Hippocampal formation (tissue), 2 donors: ENCODE measurements at places on chromosomes 1 and 21.

- DNase-seq, result no peak
Measured at GRCh38 chr1:1911350-1912041, 3.6 kb upstream of the CALML6 start.

DNA sequence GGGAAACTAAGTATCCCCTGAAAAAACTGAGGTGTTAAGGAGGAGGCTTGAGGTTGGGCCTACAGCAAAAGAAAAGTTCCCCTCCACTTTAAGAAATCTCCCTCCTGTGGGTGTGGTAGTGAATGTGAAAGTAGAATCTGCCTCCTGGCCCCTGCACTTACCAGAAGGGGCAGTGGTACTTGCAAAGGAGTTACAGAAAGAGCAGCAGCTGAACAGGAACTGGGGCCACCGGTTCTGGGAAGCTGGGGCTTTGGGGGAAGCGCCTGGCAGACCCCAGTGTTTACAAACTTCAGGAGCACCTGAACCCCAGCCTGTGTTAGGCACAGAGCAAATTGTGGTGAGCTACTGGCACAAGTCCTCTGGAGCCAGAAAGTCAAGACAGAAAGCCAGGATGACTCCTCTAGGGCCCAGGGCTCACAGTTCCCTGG is 250.2 kb upstream of the FGGY start:
- DNase-seq, result no peak

- peak; percentile 54 for DNase-seq
Measured at GRCh38 chr1:151611288-151611790, 511 bp upstream of the SNX27 start.

GRCh38 chr1:78289603-78290002 is 201.2 kb upstream of the PTGFR start:
- DNase-seq, result no peak

- DNase-seq, result no peak
Measured at GRCh38 chr1:47812904-47813514, 184.2 kb downstream of the TRABD2B start.

DNA sequence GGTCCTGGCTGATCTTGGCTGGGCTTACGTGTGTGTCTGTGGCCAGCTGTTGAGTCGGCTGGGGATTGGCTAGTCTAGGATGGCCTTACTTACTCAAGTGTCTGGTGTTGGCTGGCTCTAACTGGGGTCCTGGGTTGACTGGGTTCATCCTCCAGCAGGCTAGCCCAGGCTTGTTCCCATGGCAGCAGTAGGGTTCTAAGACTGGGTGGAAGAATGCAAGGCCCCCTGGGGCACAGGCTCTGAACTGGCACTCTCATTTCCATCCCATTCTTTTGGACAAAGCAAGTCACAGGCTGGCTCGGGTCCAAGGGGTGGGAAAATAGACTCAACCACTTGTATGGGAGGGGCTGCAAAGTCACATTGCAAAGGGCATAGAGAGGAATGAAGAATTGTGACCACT is 7.9 kb upstream of the OPRD1 start:
- no peak for DNase-seq

DNA sequence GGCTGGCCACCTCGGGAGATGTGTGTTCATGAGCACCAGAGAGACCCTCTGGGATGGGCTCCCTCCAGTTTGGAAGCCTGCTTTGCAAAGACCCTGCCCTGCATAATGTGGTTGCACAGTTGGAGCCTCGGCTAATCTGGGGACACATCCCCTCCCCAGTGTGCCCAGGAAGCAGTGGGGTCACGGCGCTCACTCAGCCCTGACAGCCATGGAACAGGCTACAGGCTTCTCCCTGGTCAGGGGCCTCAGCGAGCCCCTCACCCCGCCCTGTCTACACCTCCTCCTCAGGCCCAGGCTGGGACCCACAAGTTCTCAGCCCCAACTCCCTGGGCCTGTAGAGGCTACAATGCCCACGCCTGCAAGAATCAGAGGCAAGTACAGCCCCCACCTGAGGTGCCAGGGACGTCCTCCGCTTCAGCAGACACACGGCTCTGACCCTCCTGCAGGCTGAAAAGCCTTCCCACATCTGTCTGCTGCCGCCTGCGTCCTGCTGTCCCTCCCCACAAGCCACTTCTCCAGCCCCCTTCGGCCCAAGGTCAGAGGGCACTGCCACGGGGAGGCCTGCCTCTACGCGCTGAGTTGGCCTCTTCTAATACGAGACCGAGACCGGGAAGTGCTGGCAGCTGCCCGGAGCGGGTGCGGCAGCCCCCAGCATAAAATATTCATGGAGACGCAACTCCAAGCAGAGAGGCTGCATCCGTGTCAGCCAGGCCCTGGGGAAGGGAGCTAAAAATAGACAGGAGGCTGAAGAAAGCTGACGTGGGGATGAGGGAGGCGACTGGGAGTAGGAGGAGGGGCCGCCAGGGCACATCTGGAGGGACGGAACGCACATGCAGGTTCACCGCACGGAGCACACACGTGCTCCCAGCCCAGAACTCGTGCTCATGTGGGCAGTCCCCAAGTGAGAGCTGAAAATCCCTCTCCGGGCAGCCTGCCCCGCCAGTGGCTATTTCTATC is 15.2 kb upstream of the GPR153 start:
- DNase-seq, result no peak

GRCh38 chr1:238660849-238661248 is 725.5 kb upstream of the CHRM3 start:
- DNase-seq, result no peak

DNA sequence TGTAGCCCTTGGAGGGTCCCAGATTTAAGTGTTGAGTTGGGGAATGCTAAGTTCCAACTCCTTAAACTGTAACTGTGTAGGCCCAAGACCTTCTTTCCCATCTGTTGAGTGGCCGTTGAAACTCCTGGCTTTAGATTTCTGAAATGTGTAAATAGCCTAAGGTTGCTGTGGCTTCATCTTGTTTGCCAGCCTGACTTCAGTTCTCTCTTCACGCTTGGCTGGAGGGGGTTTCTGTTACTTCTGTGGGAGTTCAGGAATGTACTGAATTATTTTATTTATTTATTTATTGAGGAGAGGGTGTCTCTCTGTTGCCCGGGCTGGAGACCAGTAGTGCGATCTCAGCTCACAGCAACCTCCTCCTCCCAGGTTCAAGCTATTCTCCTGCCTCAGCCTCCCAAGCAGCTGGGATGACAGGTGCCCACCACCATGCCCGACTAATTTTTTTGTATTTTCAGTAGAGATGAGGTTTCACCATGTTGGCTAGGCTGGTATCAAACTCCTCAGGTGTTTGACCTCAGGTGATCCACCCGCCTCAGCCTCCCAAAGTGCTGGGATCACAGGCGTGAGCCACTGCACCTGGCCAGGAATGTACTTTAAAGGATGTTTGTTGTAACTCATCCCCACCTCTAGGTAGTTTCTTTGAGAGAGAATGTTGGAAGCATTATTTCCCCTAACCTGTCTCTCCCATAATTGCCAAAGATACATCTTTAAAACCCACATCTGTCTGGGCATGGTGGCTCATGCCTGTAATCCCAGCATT is 5.9 kb downstream of the TTC39A start:
- DNase-seq, result no peak

- no peak for DNase-seq
Measured at GRCh38 chr1:88612292-88612691, 71.8 kb upstream of the PKN2 start.

DNA sequence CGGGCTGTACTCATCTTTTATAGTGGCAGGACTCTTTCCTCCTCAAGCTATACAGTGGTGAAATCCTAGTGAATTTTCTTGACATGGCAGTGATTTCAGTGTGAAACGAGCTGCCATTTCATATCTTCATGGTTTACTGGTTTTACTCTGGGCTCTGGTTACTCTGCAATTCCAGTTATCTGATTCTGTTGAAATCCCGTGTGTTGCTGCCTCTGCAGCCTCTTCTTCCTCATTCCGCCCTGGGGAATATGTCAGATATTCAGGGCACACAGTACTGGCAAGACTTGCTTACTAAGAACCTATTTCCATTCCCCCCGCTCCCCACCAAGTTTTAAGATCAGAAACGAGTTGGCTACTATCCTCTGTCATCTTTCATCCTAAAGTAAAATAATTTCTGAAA is 7.9 kb upstream of the OR2B11 start:
- no peak for DNase-seq

DNA sequence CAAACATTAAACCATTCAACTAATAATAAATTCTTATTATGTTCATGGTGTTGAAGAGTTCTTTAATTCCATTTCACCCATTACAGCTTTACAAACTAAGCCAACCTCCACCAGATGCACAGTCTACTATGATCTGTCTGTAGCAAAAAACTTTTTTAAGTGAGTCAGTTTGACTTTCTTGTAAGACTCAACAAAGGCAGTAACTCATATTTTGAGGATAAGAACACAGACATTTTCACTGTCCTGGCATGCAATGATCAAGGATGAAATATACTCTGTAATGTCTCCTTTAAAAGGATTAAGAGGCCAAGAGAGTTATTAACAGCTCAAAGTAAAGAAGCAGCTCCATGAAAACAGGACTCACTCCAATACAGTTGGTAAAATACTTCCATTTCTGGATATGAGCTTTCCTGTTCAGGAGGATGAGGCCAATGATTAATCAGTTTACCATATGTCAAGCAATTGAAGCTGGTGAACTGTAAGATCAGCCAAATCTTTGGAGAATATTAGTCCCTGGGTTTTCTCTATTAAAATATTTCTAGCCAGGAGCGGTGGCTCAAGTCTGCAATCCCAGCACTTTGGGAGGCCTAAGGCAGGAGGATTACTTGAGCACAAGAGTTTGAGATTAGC is 20.6 kb downstream of the XKR8 start:
- DNase-seq, result no peak

- no peak for DNase-seq
Measured at GRCh38 chr1:54464031-54464476, 57.9 kb upstream of the SSBP3 start.

DNA sequence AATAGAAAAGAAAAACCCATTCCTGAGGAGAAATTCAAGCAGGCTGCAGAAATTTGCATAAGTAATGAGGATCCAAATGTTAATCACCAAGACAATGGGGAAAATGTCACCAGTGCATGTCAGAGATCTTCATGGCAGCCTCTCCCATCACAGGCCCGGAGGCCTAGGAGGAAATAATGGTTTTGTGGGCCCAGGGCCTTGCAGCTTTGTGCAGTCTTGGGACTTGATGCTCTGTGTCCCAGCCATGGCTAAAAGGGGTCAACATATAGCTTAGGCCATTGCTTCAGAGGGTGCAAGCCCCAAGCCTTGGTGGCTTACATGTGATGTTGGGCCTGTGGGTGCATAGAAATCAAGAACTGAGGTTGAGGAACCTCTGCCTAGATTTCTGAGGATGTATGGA is 22.7 kb downstream of the RAB3GAP2 start:
- DNase-seq, result no peak

DNA sequence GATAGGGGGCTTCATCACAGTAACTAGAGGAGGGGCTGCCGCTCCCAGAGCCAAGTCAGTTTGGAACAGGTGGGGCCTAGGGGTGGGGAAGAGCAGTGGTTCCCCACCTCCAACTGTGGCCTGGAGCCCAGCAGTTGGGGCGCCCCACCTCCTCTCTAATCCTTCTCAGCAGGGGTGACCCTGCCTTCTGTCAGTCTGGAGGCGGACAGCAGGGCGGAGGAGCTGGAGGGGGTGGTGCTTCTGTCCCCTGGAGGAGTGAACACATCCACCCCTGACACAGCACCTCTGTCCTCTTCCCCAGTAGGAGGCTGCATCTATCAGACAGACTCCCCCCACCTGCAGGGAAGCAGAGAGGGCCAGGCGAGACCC is 73.8 kb downstream of the MRPL37 start:
- DNase-seq, result no peak

DNA sequence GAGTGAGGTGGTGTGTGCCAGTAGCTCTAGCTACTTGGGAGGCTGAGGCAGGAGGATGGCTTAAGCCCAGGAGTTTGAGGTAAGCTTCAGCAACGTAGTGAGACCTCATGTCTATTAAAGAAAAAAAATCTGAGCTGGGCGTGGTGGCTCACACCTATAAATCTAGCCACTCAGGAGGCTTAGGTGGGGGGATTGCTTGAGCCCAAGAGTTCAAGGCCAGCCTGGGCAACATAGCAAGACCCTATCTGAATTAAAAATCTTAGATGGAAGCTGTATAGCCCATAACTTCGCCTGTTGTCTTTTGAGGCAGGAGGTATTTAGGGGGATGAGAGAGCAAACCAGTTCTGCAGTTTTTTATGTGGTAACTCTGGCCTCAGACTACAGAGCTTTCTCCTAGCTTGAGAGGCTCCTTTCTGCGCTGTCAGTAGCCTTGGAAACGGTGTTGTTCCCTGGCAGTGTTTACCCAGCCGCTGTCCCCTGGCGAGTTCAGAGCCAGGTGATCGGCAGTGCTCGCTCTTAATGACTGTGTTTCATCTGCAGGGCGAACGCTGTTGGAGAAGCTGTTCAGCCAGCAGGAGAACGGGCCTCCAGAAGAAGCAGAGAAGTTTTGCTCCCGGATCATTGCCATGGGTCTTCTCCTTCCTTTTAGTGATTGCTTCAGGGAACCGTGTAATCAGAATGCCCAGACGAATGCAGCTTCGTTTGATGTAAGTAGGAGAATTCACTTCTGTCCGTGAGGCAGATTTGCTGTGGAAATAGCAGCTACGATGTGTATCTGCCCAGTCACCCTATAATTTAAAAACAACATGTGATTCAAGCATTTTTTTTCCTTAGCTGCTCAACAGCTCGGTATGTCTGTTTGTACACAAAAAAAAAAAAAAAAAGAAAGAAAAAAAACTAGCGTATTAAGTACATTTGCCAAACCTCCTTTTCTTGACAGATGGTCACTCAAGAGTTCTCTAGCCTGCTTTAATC is 31.2 kb downstream of the FMN2 start:
- peak; percentile 48 for DNase-seq

DNA sequence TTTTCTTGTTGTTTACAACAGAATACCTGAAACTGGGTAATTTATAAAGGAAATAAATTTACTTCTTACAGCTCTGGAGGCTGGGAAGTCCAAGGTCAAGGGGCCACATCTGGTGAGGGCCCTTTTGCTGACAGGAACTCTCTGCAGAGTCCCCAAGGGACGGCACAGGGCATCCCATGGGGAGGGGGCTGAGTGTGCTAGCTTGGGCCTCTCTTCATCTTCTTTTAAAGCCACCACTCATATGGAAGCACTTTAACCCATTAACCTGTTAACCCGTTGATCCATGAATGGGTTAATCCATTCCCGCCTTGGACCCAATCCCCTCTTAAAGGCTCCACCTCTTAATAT is 76.3 kb downstream of the OBSCN start:
- DNase-seq, result no peak

GRCh38 chr1:245074232-245074747 is 80.5 kb upstream of the KIF26B start:
- DNase-seq, result no peak

- peak; percentile 23 for DNase-seq
Measured at GRCh38 chr1:17630048-17630830, 90.7 kb downstream of the ARHGEF10L start.

GRCh38 chr1:25503551-25504426 is 39.6 kb upstream of the LDLRAP1 start:
- no peak for DNase-seq

DNA sequence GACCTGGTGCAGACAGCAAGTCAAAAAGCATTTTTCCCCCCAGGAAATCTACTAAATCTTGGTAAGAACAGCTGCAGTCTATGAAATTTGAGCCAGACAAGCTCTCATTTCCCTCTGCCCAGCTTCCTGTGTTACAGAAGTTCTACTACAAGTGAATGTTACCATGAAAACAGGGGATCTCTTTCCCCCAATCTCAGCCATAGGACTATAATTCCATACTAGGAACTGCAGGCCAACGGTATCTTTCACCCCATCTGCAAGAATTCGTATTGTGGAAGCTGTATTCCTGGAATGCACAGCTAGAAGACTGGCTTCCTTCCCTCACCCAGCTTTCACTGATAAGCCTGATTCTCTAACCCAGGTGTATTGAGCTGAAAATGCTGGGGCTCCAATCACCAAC is 1655.4 kb downstream of the BRINP3 start:
- DNase-seq, result no peak
